Stimulated activated CD4-positive, alpha-beta T cell treated with anti-CD3 and anti-CD28 coated beads, TNF-alpha, amount 100 ng/mL, for 1 hour (primary cell): ENCODE measurements at places on chromosomes 6 and 20.

GRCh38 chr20:35661053-35661452 is 3.6 kb downstream of the CPNE1 start:
- no peak for DNase-seq

DNA sequence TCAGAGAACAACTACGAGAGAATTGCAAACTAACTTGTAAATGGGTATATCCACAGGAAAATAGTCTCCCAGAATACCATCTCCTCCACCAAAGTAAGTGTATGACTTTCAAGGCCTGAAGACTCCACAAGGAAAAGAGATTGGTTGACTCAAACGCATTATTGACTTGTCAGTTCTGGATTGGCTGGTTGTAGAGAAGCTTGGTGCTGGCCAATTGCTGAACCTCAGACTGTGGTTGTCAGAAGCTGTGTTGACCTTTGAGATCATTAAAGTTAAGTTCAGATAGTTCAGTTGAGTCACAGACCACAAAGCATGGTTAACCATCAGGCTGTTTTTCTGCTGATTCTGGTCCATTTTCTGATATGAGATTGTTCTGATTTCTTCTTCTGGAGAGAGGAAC is 388.3 kb downstream of the BMP2 start:
- DNase-seq = no peak

GRCh38 chr6:68572525-68572924 is 62.6 kb upstream of the ADGRB3 start:
- DNase-seq = no peak

- no peak for DNase-seq
Measured at GRCh38 chr20:38760978-38761377, 12.7 kb downstream of the ACTR5 start.

- DNase-seq = no peak
Measured at GRCh38 chr20:43803276-43803675, 76.5 kb upstream of the GTSF1L start.
